HCT116 (cell line): ENCODE measurements at places on chromosomes 3 and 15.

DNA sequence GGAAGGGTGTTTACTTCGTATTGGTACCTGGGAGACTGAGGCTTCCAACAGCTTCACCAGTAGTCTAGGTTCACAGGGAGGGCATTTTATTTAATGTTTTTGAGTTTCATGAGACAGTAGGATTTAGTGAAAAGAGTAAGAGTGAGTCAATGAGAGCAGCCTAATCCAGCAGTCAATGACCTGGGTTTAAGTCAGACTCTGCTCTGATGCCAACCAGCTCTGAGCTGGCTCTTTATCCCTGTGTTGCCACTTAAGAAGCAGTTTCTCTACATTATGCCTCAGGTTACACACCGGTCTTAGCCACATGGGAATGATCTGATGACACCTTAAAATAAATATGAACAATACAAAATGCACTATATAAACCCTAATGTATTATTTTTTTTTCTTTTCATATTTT, 59.4 kb upstream of the KCNMB2 start:
- H3K27ac ChIP-seq: no peak overlapping the region
- no peak for DNase-seq
- no peaks in the 10 kb centered on the region for H3K4me1 ChIP-seq
- no peak overlapping the region for H3K4me3 ChIP-seq
- H3K27me3 ChIP-seq: no peaks in the 10 kb centered on the region

DNA sequence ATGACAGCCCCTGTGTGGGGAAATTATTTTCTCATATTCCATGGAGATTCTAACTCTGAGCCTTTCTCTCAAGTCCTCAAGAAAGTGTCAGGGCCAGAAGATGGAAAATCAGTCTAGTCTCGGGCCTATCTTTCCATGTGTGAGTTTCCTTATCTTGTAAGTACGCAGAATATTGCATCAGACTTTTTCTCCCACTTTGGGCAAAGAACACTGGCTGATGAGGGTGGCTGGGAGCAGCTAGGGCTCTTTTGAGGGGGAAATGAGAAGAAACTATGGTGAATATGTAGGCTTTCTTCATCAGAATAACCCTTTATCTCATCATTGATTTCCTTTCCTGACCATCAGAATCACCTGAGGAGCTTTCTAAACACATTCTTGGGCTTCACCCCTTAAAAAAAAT, 264.0 kb downstream of the CLSTN2 start:
- H3K27me3 ChIP-seq: peaks cover 9% of the 10 kb centered on the region; the same call in 1 of the 2 replicates
- no peaks in the 10 kb centered on the region for H3K36me3 ChIP-seq
- no peak for DNase-seq
- no peak overlapping the region for H3K4me3 ChIP-seq
- H3K27ac ChIP-seq: no peak overlapping the region

- H3K27ac ChIP-seq: no peak overlapping the region
- H3K36me3 ChIP-seq: no peaks in the 10 kb centered on the region
- H3K27me3 ChIP-seq: no peaks in the 10 kb centered on the region
- DNase-seq: no peak
- H3K4me3 ChIP-seq: no peak overlapping the region
These were observed 10.0 kb downstream of the ANKDD1A start for GRCh38 chr15:64921711-64922110.

DNA sequence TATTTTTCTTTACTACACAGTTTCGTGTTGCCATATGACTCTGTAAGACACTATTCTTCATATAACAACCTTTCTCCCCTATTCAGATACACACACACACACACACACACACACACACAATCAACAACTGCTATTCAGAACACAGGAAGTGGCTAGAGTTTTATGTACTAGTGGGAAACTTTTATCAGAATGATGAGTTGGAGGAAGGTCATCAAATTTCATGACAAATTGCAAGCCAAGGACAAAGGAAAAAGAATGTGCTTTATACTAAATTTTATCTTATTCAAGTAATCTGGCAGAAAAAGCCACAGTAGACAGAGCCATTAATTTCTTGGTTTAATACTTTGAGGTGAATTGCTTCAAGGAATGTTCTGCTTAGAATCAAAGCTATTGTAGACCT, 899.8 kb downstream of the ROBO2 start:
- H3K4me1 ChIP-seq: no peaks in the 10 kb centered on the region
- H3K36me3 ChIP-seq: no peaks in the 10 kb centered on the region
- H3K27me3 ChIP-seq: no peaks in the 10 kb centered on the region
- no peak for DNase-seq
- H3K27ac ChIP-seq: no peak overlapping the region
- no peak overlapping the region for H3K4me3 ChIP-seq

- H3K4me1 ChIP-seq: no peaks in the 10 kb centered on the region
- no peak overlapping the region for H3K27ac ChIP-seq
- no peaks in the 10 kb centered on the region for H3K36me3 ChIP-seq
- no peak overlapping the region for H3K4me3 ChIP-seq
- DNase-seq: peak; percentile 3
These were observed 287.5 kb downstream of the MAGI1 start for GRCh38 chr3:65751123-65751700.

DNA sequence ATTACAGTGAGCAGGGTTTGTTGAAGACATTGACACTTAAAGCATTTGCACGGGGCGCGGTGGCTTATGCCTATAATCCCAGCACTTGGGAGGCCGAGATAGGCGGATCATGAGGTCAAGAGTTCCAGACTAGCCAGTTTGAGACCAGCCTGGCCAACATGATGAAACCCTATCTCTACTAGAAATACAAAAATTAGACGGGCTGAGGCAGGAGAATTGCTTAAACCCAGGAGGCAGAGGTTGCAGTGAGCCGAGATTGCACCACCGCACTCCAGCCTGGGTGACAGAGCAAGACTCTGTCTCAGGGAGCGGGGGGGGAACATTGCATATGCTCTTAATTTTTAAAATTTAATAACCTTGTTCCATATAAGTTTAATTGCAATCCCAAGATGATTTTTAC, 11.9 kb downstream of the STT3B start:
- H3K27me3 ChIP-seq: no peaks in the 10 kb centered on the region
- no peak for DNase-seq
- peaks cover 10% of the 10 kb centered on the region; the same call in 1 of the 2 replicates for H3K4me1 ChIP-seq
